ENCODE measurements at places on chromosomes 3 and 15.

- no peak for DNase-seq
Observed at GRCh38 chr3:111200027-111200426, 128.4 kb downstream of the NECTIN3 start.

DNA sequence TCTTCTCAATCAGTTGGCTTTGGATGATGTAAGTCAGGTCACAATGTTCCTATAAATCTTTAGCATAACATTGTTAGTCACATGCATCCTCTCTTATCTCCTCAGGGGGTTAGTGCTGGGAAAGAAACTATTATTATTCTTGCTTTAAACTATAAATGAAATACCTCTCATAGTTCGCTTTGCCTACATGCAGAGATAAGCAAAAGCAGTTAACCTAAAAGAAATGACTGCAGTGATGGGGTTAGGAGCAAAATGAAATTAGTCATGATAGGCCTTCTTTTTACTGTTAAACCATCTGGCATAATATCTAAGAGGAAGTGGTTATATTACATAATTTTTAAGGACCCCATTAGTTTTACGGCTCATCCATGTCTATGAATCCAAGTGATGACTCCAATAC is 91.7 kb upstream of the IGSF10 start:
- DNase-seq, result no peak

GRCh38 chr15:101188637-101189408 is 63.0 kb downstream of the CHSY1 start:
- DNase-seq, result no peak

- peak; percentile 9 for DNase-seq
Observed at GRCh38 chr3:151384741-151385174, at the start of gene P2RY12. P2RY12 (minus strand) TSS chr3:151384753; CDS start chr3:151338845, 45,908 bp downstream.

DNA sequence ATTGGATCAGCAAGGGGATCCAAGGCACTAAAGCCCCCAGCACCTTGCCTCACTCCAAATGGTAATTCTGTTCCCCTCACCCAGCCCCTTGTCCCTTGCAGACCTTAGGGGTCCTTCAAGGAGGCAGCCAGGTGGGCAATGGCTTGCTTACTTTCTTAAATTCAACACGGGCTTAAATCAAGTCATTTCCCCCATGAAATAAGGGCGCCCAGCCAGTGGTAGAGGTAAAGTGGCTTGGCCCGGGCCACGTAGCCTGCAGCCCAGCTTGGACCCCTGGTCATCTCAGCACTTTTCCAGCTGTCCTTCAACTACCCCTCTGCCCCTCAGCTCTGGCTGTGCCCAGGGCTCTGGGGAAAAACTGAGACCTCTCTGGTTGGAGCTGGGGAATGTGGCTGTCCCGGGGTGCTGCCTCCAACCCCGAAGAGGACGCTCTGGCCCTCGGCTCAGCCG is 1.2 kb downstream of the PSTPIP1 start:
- DNase-seq, result no peak

DNA sequence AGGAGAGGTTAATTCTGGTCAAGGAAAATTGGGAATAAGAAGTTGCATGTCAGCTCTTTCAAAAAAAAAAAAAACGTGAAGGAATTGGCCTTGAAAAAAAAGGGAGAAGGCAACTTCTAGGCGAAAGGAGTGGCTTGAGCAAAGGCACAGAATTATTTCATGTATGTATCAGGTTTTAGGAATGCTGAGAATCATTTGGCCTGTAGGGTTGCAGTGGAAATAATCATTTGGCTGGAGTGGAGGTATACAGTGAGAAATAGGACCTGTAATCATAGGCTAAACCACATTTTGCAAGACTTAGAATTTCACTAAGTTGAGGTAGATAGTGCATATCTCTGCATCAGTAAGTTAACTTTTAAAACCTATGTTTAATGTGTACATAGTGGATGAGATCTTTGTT is 54.9 kb downstream of the EPHA6 start:
- DNase-seq, result no peak

DNA sequence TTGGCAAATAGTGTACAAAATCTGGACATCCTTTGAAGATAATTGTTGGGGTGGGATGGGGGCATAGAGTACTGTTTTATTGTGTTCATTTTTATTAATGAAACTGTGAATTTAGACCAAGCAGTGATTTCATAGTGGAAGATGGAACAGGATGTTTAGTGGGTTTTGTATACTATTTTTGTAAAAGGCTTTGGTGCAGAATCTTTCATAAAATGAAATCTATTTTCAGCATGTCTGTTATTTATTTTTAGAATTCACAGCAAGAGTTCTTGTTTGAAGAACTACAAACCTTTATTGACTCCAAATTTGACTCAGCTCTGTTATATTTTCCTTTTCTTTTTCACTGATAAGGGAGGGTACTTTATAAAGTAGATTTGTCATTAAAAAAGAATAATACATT is 145.4 kb downstream of the AKAP13 start:
- no peak for DNase-seq

All from thymus (tissue), 14 donors.